ENCODE measurements at places on chromosomes 7 and 10. TPM values are rescaled to one million over a fixed set of nuclear protein-coding genes. Genes with fewer than 3 reads are reported as not detected.

Gene PLXNA4
- 1.1 TPM for total RNA-seq

Gene ADGRA1
- 0.24 TPM for total RNA-seq

Gene GATA3
- total RNA-seq = 3.9 TPM

Gene RBP3
- total RNA-seq = not detected

Gene CALHM2
- 4.2 TPM for total RNA-seq

Gene SFTPD
- 0.26 TPM for total RNA-seq

Gene CRTAC1
- 2.0 TPM for total RNA-seq

Gene TMEM196
- total RNA-seq = not detected

Gene ADRA2A
- 0.14 TPM for total RNA-seq

Gene XRCC2
- 3.3 TPM for total RNA-seq

Gene METTL2B
- total RNA-seq = 23.8 TPM

Gene OR2A42
- total RNA-seq = not detected

Gene UFSP1
- 6.9 TPM for total RNA-seq
